ENCODE measurements at places on chromosomes 5 and 9.

DNA sequence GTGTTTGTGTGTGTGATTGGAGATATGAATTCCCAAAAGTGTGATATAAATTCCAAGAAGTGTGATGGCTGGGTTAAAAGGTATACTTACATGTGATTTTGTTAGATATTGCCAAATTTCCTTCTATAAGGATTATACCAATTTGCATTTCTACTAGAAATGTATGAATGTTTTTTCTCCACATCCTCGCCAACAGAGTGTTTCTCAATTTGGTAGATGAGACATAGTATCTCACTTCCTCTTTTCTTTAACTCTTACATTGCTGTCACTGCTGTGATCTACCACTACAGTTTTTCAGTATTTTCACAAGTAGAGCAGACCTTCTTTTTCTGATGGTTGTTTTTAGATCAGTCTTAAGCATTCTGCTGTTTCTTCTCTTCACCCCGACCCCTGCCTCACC is 111.3 kb downstream of the FER start:
- peak; percentile 95 for DNase-seq

DNA sequence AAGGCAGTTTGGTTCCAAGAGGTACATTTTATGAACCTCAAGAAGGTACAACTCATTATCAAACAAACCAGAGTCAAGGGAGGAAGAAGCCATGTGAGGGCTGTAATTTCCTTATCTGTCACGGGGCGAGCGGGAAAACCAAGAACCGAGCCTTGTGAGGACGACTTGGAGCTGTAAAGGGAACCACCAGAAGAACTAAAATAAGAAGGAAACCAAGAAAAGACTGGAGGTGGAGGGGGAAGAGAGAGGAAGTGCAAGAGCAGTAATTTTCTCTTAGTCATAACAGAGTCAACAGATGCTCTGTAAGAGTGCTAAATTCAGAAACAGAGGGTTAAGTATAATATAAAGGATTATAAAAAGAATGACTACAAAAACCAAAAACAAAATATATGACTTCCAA is 127.1 kb downstream of the DIRAS2 start:
- peak; percentile 88 for DNase-seq

- DNase-seq, result no peak
These were observed 24.9 kb downstream of the VAV2 start for GRCh38 chr9:133967024-133967741.

- no peak for DNase-seq
These were observed 1.3 kb downstream of the STOM start for GRCh38 chr9:121368745-121369144.

DNA sequence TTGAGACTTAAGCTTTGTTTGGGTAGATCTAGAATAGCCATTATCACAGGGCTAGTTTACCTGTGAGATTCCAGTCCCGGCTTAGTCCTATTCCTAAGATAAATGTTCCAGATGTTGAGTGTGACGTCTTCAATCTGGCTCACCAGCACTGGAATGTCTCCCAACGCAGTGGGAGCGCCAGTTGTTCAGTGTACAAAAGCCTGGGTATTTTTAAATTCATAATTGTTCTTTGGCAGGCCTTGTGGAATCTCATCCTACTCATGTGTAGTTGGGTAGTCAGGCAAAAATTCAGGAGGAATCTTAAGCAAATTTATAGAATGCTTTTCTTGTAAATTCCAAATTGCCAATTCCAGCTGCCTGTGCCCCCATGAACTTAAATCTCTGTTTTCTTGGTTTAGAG is 272.6 kb upstream of the KCNN2 start:
- DNase-seq, result no peak

- DNase-seq, result no peak
These were observed 141.6 kb downstream of the SLC25A46 start for GRCh38 chr5:110880413-110880812.

- DNase-seq, result peak; percentile 15
These were observed 124.4 kb upstream of the ABCA1 start for GRCh38 chr9:105052346-105052745.

GRCh38 chr5:115541611-115542010 is 3.0 kb downstream of the FEM1C start:
- DNase-seq, result no peak

DNA sequence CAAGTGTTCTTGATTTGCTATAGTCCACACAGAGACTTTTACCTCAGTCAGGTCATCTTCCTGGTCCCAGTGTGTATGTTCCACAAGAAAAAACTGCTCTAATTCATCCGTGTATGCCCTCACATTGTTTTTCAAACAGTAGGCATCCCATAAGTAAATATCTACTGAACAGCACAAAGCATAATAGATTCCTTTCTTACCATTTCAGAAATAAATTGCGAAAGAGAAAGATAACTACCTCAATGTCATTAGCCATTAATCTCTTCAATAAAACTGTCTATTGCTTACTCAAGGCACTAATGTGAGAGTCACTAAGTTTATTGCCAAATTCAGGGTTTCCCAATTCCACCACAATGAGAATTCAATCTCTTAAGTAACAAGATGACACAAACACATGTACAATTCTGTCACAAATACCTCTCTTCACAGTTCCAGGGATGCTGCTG is 9.6 kb downstream of the FBXW2 start:
- peak; percentile 34 for DNase-seq
